ENCODE measurements at places on chromosomes 2 and 18.

- DNase-seq: no peak
These were observed 5.0 kb upstream of the TMEM178A start for GRCh38 chr2:39660612-39661236.

DNA sequence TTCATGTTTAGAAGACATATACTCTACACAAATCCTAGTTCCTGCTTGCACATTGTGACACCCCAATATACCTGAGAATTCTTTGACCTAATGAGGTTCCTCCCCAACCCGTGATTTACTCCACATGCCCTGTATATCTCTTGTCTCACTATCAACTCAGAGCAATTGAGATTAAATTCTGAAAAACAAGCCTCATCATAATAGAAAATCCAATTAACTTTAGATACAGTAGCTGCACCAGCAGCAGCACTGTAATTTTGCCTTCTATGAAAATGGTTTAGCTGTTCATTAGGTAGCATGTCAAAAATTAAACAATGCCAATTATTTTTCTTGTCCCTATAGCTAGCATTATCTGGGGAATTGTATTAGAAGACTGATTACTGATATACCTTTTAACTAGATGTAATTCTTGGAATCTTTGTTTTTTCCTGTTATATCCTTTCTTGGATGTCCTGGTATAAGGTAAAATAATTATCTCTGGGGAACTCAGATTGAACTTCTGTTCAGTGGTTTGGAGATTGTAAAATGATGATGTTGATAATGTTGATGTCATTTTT is 218.9 kb upstream of the TANK start:
- DNase-seq: no peak

GRCh38 chr2:206940546-206940945 is 1.2 kb downstream of the CPO start:
- DNase-seq: no peak

DNA sequence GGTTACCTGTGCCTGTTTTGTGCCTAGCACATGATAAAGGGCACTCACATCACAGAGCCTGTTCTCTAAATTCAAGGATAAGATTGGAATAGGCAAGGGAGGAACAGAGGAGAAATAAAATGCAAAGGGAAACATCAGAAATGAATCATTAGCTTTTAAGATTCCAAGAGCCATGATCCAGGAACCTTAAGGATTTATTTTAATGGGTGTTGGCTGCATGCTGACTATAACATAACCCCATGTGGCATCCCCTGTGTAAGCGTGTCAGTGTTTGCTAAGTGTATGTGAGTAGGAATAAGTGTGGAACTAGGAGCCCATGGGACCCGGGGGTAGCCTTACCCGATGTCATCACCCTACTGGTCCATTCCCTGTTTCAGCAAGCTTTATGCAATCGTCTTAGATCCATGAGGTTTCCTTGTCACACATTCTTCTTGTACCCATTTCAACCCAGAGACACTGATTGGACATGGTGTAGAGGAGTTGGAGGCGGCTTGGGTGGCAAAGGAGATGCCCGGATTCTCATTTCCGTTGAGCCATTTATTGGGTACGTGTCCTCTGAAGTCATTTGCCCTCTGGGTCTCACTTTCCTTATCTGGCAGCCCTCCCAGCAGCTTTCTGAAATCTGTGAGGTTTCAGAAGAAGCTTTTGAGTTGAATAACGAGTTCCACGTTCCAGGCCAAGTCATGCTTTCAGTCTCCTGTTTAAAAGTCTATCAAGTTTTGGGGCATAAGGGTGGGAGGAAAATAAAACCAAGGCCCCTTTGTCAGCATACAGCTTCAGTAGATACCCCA is 117.0 kb downstream of the MGAT5 start:
- no peak for DNase-seq

- no peak for DNase-seq
These were observed 126.7 kb downstream of the ARHGAP15 start for GRCh38 chr2:143255899-143256298.

DNA sequence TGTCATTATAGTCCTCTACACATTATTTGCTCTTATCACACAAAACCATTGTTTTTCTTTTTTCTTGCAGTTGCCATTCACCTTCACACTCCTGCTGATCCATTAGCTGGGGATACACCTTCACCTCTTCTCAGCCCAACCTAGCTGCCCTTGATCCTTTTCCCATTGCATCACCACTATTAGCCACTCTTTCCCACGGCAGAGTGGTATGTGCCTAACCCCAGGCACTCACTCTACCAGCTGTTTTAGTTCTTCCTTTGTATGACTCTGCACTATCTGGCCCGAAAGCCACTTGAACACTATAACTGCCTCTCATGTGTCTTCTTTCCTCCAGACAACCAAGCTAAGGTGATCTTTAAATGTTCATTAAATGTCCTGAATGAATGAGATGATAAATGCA is 145.4 kb upstream of the PIK3C3 start:
- no peak for DNase-seq

DNA sequence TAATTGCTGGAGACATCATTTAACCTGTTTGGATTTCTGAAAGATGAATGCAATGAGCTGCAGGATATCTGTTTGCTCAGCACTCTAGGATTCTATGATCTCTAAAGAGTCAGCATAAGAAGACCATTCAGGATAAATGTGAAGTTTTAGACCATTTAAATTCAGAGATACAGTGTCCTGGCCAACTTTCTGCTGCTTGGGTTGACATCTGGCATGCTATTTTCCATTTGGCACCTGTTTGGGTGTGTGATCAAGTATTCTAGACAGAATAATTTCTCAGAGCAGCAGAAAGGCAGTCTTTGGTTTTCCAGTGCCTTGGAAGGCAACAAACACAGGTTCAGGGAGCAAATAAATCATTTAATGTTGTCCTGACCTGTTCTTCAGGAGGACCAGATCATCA is 144.8 kb upstream of the NDUFV2 start:
- no peak for DNase-seq

- no peak for DNase-seq
These were observed 92.1 kb downstream of the LYPD6 start for GRCh38 chr2:149422337-149422990.

DNA sequence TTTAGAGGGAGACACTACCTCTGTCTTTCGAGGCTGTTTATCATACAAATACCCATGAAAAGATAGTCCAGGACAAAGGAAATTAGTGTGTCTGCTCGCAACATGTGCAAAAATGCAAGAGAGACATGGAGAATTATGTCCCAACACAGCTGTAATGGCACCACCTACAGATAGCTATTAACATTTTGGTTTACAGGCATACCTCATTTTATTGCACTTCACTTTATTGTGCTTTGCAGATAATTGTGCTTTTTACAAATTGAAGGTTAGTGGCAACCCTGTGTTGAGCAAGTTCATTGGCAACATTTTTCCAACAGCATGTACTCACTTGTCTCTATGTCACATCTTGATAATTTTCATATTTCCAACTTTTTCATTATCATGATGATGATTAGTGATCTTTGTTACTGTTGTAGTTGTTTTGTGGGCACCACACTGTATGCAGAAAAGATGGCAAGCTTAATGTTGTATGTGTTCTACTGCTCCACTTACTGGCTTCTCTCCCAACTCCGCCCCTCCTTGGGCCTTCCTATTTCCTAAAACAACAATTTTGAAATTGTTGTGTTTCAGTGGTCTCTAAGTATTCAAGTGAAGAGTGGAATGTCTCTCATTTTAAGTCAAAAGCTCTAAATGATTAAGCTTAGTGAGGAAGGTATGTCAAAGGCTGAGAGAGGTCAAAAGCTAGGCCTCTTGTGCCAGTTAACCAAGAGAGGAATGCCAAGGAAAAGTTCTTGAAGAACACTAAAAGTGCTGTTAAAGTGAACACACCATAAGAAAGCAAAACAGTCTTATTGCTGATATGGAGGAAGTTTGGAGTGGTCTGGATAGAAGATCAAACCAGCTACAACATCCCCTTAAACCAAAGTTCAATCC is 52.0 kb downstream of the ANKRD12 start:
- DNase-seq: no peak

- DNase-seq: no peak
These were observed 118.0 kb downstream of the METTL8 start for GRCh38 chr2:171315781-171316180.

DNA sequence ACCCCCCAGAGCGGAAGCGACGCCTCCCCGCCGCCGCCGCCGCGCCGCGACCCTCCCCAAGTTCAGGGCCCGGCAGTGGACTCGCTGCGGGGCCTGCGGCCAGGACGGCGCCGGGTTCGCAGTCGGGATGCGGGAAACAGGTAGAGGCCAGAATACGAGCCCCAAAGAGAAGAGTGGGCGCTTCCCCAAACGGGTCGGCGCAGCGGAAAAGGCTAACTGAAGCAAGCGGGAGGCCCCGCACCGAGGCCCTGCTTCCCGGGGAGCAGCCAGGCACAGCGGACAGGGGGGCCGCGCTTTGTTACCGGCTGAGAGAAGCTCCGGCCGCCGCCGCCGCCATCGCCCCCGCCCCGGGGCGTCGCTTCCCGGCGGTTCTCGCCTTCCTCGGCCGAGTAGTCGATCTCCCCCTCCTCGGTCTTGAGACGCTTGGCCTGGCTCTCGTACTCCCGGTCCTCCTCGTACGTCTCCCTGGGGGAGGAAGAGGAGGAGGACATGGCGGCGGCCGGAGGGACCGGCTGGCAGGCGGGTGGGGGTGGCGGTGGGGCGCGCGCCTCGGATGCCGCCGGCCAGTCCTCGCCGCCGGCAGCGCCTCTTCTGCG is 494 bp downstream of the HNRNPLL start:
- peak; percentile 39 for DNase-seq

- no peak for DNase-seq
These were observed 382.3 kb upstream of the CRIM1 start for GRCh38 chr2:35973132-35973736.

DNA sequence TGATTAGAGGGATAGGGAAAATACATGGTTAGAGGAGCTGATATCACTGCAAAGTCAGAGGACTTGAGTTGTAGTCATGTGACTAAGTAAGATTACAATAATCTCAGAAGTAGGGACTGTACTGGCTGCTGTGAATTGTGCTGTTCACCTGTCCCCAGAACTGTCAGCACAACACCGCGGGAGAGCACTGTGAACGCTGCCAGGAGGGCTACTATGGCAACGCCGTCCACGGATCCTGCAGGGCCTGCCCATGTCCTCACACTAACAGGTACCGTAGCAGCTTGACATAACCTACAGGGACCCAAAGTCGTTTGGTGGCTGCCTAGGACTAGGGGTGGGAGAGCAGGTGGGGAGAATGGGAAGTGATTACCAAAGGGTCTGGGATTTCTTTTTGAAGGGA is 132.8 kb upstream of the TTC39C start:
- DNase-seq: no peak

Measured in germinal center (tissue), 1 donor.